Activated CD4-positive, alpha-beta T cell treated with anti-CD3 and anti-CD28 coated beads for 36 hours (primary cell): ENCODE measurements at places on chromosomes 7 and 10.

GRCh38 chr7:9505516-9505915 is 1072.1 kb downstream of the NXPH1 start:
- no peak for DNase-seq

- no peak for DNase-seq
Observed at GRCh38 chr10:131043039-131043691, 268.4 kb downstream of the TCERG1L start.

- no peak for DNase-seq
Observed at GRCh38 chr7:154096-154799, 38.1 kb upstream of the FAM20C start.

- no peak for DNase-seq
Observed at GRCh38 chr10:16686054-16686902, 130.9 kb downstream of the RSU1 start.

- DNase-seq, result no peak
Observed at GRCh38 chr10:124736491-124737136, 7.6 kb downstream of the FAM53B start.

DNA sequence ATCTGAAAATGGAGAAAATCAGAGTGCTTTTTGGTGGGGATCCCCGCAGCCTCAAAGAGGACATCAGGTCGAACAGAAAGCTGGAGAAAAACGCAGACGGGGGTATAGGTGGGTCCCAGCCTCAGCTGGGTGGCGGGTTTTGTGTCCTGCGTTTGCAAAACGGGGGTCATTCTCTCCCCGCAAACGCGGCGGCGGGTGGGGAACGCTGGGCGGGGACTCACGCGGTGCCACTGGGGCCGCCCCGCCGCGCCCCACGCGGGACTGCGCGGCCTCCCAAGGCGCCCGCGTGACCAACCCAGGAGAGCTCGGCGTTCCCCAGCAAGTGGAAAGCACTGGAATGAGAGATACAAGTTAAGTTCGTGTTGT is 806 bp upstream of the VIPR2 start:
- DNase-seq, result no peak

DNA sequence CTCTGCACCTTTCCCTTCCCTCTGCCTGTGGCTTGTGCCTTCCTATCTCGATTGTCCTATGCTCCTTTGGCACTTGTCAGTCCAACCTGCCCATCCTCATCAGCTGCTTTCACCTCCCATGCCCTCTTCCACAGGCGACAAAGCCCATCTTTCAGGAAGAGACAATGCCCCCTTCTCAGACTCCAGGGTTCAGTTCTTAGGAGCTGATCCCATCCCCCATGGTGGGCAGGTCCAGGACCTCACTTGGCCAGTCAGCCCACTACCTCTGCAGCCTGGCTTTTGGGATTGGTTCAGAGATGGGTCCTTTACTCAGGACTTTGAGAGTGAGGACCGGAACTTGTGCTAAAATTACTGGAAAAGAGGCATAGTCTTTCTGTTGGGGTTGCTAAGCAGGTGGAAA is 74.0 kb upstream of the NANOS1 start:
- no peak for DNase-seq

- DNase-seq, result no peak
Observed at GRCh38 chr10:128109707-128110106, 16.5 kb downstream of the MKI67 start.

- DNase-seq, result no peak
Observed at GRCh38 chr7:107035446-107035845, 9.1 kb upstream of the PRKAR2B start.

DNA sequence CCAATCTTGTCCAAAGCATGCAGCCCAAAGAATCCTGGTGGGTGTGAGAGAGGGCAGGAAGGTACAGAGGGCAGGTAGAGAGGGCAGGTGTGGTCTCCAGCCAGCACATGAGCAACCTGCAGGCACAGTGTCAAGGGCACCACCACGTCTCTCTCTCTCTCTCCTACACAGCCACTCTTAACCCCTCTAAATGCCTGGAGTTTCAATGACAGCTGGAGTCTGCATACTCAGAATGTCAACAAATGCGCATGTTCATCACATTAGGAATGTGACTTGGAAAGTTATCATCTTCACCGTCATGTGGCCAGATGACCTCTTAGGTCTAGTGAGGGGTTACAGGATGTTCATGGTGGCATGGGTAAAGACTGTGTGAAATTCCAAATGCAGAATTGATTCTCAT is 456.8 kb downstream of the SORCS1 start:
- no peak for DNase-seq

DNA sequence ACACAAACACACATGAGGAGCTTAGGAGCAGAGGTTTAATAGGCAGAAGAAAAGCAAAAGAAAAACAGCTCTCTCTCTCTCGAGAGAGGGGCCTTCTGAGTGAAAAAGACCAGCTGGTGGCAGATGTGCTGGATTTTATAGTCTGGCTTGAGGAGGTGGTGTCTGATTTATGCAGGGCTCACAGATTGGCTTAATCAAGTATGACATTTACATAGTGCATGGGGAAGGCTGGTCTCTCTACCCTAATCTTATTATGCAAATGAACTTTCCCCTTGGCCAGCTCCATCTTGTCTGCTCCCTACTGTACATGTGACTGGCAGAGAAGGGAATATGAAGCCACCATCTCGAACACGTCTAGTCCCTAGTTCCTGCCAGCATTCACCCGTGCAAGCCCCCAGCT is 219.5 kb upstream of the ZNF804B start:
- DNase-seq, result no peak

GRCh38 chr10:9331583-9332008 is 1277.1 kb downstream of the GATA3 start:
- no peak for DNase-seq

DNA sequence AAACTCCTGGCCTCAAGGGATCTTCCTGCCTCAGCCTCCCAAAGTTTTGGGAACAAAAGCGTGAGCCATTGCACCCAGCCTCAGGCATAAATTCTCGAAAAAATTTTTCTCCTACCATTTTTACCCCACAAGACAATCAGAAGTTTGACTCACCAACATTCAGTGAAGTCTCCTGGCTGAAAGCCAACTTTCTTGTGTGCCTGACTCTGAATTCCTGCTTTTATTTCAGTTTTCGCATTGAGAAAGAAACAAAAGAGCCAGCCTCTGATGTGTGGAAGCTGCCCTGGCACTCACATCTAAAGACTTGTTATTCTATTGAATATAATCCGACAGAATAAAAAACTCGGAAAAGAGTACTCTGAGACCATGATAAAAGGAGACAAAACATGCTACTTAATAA is 402.9 kb downstream of the MAGI2 start:
- no peak for DNase-seq

DNA sequence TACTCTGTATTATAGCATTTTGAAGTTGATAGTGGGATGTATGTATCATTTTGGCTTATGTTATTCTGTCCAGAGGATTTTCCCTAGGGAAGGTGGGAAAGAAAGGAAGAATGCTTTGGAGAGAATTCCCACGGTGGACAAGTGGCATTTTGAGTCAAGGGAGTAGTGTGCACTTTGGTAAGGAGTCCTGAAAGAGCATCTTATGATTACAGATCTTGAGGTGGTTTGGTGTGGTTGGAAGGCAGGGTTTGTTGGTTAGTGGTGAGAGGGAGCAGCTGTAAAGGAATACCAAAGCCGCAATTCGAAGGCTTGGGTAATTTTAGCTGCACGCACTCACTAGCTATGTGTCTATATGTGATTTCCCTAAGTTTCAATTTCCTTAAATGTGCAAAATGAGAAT is 16.1 kb downstream of the CCSER2 start:
- peak; percentile 17 for DNase-seq

- DNase-seq, result peak; percentile 31
Observed at GRCh38 chr7:27172823-27173510, 1.2 kb downstream of the HOXA10 start.

- no peak for DNase-seq
Observed at GRCh38 chr7:71566991-71567390, 435.0 kb downstream of the GALNT17 start.

DNA sequence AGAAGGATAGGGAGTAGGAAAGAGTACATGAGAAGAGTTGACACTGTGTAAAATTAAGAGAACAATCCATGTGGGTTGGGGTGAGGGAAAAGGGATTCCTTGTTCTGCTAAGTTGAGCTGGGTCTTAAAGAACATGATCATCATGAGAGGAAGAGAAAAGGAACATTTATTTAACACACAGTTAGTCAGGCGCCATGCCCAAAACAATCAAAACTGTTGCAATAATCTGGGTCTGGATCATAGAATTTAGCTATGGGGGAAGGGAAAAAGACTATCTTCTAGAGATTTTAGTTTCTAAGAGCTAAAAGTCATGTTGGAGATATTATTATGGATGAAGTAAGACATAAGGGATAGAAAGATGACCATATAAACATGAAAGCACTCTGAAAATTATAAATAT is 178.9 kb downstream of the SEM1 start:
- DNase-seq, result no peak

GRCh38 chr10:73060738-73061635 is 35.7 kb downstream of the P4HA1 start:
- no peak for DNase-seq

DNA sequence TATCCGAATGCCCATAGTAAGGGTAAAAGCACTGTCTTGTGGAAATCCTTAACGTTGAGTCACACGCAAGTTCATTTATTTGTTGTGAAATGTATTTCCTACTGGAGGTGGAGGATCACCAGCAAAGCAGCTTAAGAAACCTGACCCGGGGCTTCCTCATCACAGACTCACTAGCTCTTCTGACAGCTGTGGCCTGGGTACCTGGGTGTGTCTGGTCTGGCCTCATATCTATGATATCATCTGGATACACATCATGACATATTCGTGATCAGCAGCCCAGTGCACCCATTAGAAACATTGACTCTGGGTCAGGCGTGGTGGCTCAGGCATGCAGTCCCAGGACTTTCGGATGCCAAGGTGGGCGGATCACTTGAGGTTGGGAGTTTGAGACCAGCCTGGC is 8.8 kb downstream of the DRGX start:
- no peak for DNase-seq

- DNase-seq, result no peak
Observed at GRCh38 chr10:110571093-110571743, 3.7 kb downstream of the SMC3 start.

DNA sequence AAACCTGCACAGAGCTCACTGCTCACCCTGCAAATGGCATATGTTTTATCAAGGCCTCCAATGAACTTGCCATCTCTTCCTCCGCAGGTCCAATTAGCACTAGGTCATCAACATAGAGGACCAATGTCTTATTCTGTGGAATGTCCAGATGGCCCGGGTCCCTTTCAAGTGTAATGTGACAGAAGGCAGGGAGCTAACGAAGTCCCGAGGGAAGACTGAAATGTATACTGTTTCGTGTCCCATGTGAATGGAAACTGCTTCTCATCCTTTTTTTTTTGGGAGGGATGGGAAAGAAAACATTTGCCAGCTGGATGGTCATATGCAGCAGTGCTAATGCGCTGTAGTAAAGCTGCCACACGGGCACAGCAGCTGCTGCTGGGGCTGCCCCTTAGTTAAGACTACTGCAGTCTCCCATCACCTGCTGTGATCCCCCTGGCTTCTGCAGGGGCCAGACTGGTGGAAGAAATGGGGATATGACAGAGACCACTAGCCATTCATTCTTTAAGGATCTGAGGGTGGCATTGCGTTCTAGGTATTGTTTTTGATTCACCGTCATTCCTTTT is 61.7 kb upstream of the CCNY start:
- no peak for DNase-seq

DNA sequence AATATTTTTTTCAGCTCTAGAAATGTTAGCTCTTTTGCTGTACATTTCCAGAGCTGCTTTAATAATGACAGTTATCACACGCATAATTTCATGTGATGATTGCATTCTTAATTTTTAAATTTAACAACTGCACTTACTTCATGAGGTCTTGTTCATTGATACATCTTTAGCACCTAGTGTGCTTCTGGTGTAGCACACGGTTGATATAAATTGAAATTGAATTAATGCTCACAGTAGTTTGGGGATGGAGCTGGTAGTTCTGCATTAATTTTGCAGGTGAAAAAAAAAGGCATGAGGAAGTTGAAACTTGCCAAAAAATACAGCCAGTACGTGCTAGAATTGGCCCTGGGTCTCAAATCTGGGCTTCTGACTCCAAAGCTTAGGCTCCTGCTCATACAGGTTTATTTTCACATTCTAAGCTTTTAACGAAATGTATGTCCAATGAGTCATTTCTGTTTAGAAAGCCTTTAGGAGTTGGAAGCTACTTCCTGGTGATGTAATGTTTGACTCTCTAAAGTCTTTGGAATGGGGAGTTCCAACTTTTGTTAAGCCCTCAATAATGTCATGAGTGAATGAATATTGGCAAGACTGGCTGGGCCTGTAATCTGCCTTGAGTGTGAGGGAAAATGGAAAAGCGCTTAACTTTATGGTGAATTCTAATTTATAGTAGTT is 62.5 kb downstream of the DAGLB start:
- no peak for DNase-seq

GRCh38 chr10:63114031-63114814 is 18.9 kb upstream of the NRBF2 start:
- DNase-seq, result no peak

- no peak for DNase-seq
Observed at GRCh38 chr7:132738254-132738653, 162.0 kb upstream of the PLXNA4 start.

DNA sequence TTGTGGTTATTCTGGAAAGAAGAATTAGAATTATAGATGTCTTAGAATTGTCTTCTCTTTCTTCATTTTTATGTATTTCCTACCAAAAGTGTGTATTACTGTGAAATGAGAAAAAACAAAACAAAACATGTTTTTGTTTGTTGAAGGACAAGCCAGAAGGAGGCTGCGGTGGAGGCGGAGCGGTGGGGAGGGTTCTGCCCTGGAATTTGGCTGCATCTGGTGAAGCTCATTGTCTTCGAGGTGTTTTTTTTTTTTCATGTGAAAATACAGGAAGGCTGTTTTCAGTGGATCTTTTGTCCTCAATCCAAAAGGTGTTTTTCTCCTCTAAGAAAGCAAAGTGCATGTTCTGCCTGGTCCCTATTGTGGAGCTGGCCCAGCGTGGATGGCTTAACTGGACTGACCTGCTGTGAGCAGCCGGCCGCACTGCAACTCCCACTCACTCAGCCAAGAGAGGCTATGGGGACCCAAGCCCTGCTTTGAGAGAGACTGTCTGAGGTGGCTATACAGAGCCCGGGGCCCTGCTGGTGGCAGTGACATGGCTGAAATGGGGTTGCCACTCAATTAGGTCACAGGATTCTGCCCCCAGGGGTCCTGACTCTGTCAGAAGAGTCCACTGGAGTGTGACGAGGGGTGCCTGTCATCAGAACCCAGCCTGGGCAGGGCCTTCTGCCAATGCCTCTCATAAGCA is 184.9 kb upstream of the MKI67 start:
- no peak for DNase-seq

DNA sequence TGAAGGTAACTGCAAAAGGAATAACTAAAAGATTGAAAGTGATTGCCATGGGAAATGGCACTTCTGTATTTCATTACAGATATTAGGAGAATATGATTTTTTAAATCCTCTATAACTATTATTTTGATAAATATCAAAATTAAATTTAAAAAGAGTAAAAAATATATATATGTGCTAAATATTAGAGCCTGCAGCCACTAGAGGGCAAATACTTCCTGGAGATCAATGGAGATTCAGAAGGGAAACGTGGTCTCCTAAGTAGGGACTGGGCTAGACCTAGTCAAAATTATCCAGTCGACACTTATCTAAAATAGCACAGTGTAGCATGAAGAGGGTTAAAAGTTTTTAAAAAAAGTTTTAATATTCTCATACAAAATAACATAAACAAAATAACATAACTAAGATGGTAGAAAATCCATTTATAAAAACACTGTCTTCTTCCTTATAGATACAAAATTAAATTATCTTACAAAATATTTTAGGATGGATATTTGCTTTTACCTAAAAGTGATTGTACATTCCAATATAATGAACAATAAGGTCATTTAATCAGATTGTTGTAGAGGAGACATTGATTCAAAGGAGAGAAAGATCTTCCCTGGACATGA is 434.3 kb downstream of the MDFIC start:
- DNase-seq, result no peak
